ENCODE measurements at places on chromosomes 6 and 20. TPM values are rescaled to one million over a fixed set of nuclear protein-coding genes. Genes with fewer than 3 reads are reported as not detected.

DNA sequence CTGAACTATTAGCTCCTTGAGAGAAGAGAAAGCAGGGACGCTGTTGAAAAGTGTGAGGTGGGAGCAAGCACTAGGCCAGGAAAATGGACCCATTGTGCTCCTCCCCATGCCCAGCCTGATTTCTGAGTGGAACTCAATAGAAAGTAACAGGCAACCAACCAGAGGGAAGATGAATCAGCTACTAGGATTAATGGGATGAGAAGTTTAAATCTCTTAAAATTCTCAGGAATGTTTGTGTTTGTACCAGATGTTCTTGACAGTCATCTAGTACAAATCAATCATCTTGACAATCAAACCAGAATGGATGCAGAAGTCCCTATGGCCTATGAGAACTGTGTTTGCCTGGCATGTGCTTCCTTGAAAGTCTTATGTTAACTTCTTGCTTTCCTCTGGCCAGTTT is 48.9 kb downstream of the HDDC2 start:
- no peak overlapping the region for H3K27ac ChIP-seq
- no peak overlapping the region for H3K4me3 ChIP-seq
- no peak for DNase-seq
- no peaks in the 10 kb centered on the region for H3K4me1 ChIP-seq
- H3K27me3 ChIP-seq: no peaks in the 10 kb centered on the region

DNA sequence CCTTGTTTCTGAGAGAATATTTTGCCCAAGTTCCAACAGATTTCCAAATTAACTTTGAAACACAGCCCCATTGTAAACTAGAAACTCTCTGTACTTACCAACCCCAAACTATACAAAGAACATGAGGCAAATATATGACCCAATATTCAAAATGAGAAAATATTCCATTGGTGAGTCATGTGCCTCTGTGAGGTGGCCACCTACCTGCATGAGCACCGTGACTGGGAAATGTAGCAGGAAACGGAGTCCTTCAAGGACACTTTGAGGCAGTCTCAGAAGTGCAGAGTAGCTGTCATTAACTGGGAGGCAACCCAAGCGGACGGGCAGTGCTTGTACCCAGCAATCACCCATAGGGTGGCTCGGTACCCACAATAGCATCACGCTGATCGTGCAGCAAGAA is 335.5 kb upstream of the NOX3 start:
- H3K27ac ChIP-seq: no peak overlapping the region
- no peak for DNase-seq
- H3K4me3 ChIP-seq: no peak overlapping the region
- no peaks in the 10 kb centered on the region for H3K36me3 ChIP-seq
- no peaks in the 10 kb centered on the region for H3K4me1 ChIP-seq

SCRT2 gene
- not detected for total RNA-seq

BCLAF1 gene
- 259 TPM for total RNA-seq

GRCh38 chr20:2911200-2911599 is 37.9 kb downstream of the PTPRA start:
- H3K27me3 ChIP-seq: no peaks in the 10 kb centered on the region
- no peak for DNase-seq
- peaks cover 2% of the 10 kb centered on the region for H3K36me3 ChIP-seq
- no peak overlapping the region for H3K27ac ChIP-seq

C20orf141 gene
- total RNA-seq: not detected

- no peak overlapping the region for H3K4me3 ChIP-seq
- no peak for DNase-seq
- H3K36me3 ChIP-seq: no peaks in the 10 kb centered on the region
- H3K27ac ChIP-seq: no peak overlapping the region
- H3K4me1 ChIP-seq: peaks cover 54% of the 10 kb centered on the region
Observed at GRCh38 chr6:116020738-116021137, 40.0 kb downstream of the FRK start.

GRCh38 chr20:39674842-39675241 is 712.7 kb downstream of the DHX35 start:
- H3K27ac ChIP-seq: no peak overlapping the region
- DNase-seq: no peak
- no peak overlapping the region for H3K4me3 ChIP-seq
- H3K4me1 ChIP-seq: peaks cover 2% of the 10 kb centered on the region
- H3K36me3 ChIP-seq: no peaks in the 10 kb centered on the region

TMEM14A gene
- 6.6 TPM for total RNA-seq

DNA sequence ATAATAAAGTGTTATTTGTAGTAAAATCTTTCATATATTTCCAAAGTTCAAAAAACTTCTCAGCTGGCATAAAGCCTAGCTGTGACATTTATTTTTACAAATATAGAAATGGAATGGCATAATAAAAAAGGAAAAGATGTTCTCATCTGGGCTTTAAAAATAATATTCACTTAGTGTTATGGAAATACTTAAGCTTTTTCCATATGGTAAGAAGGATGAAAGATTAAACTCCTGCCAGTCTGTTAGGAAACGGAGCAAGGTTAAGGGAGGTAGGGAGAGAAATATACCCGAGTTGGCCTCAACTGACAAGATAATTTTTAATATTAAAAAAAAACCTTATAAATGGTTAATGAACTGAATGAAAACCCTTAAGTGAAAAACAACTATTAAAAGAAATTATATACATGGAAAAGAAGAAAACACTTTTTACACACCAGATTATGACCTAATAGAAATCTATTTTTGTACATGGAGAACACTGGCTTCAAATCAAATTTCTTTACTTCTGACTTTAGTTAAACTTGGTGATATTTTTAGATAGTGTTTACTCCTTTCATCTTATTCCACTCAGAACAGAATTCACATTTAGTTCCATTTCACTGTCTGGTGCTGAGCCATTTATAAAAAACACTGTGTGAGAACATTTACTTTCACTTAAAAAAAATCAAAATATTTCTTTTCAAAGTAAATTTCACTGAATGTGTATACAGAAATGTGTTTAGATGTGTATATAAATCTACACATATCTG is 137.0 kb downstream of the DST start:
- H3K4me3 ChIP-seq: no peak overlapping the region
- H3K27me3 ChIP-seq: no peaks in the 10 kb centered on the region
- no peaks in the 10 kb centered on the region for H3K36me3 ChIP-seq
- H3K4me1 ChIP-seq: no peaks in the 10 kb centered on the region
- no peak for DNase-seq
